ENCODE measurements at places on chromosomes 11 and 22.

DNA sequence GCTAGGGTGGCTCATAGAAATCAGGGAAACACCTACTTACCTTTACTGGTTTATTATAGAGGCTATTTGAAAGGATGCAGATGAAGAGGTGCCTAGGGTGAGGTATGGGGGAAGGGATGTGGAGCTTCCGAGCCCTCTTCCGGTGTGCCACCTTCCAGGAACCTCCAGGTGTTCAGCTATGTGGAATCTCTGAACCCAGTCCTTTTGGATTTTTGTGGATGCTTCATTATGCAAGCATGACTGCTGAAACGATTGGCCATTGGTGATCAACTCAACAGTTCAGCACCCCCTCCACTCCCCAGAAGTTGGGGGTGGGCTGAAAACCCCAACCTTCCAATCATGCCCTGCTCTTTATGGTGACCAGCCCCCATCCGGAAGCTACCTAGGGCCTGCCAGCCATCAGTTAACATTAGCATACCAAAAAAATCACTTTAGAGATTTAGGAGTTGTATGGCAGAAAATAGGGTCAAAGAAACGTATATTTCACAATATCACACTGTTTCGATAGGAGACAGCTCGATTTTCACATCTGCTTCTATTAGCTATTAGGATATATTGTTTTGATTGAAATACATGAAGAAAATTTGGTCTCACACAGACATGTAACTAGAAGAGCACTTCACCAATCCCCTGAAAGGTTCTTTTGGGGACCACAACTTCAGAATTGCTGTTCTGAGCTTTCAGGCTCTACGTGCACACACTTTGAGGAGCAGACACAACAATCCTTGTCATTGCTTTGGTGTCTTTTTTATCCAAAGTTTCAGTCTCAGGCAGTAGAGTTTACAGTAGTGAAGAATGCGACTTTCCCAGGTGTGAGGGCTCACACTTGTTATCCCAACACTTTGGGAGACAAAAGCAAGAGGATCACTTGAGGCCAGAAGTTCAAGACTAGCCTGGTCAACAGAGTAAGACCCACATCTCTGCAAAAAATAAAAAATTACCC, 3.3 kb upstream of the POLR2G start:
- no peak for DNase-seq

DNA sequence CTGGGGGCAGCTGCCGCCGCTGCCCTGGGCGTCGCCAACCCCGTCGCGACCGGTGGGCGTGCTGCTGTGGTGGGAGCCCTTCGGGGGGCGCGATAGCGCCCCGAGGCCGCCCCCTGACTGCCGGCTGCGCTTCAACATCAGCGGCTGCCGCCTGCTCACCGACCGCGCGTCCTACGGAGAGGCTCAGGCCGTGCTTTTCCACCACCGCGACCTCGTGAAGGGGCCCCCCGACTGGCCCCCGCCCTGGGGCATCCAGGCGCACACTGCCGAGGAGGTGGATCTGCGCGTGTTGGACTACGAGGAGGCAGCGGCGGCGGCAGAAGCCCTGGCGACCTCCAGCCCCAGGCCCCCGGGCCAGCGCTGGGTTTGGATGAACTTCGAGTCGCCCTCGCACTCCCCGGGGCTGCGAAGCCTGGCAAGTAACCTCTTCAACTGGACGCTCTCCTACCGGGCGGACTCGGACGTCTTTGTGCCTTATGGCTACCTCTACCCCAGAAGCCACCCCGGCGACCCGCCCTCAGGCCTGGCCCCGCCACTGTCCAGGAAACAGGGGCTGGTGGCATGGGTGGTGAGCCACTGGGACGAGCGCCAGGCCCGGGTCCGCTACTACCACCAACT, 1.0 kb downstream of the FUT4 start:
- DNase-seq = no peak

- DNase-seq = no peak
These were observed 120.8 kb upstream of the POU2AF2 start for GRCh38 chr11:111124724-111125123.

GRCh38 chr11:106208760-106209159, 131.3 kb downstream of the AASDHPPT start:
- no peak for DNase-seq

- DNase-seq = no peak
These were observed 59.4 kb downstream of the KDM2A start for GRCh38 chr11:67178421-67178820.

DNA sequence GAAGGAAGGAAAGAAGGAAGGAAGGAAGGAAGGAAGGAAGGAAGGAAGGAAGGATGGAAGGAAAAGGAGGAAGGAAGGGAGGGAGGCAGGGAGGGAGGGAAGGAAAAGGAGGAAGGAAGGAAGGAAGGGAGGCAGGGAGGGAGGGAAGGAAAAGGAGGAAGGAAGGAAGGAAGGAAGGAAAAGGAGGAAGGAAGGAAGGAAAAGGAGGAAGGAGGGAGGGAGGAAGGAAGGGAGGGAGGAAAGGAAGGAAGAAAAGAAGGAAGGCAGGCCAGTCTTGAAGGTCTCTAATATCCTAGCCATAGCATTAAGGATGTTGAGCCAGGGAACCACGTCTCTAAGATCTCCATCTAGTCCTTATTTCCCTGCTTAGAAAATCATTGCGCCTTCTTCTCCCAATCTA, 78.8 kb downstream of the TMPRSS5 start:
- no peak for DNase-seq

GRCh38 chr11:76600124-76600655, 70.4 kb downstream of the LRRC32 start:
- no peak for DNase-seq

GRCh38 chr11:69948256-69949141, 129.3 kb upstream of the FGF3 start:
- no peak for DNase-seq

DNA sequence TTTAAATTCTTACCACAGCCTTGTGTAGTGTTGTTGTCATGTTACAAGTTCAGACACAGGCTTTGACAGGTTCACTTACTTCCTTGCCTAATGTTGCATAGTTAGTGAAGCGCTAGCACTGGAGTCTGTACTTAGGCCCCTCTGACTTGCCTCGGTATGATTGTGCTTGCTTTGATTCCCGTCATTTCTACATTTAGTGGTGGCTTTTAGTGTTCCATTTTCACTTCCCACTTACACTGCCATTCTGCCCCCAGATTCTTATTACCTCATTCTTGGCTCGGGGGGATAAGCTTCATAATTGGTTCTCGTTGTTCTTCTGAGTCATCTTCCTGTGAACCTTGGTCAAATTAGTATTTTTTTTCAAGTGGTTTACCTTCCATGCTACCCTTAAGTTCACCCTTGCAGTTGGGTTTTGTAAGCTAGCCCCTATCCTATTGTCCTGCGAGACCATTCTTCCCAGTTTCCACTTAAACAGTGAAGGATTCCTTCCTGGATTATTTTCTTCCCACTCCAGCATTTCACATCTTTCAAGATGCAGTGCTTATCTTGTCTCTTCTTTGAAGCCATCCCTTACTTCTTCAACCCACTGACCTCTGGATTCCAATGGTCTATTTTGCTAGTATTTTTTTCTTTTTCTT, 68.7 kb downstream of the DDX10 start:
- DNase-seq = no peak

DNA sequence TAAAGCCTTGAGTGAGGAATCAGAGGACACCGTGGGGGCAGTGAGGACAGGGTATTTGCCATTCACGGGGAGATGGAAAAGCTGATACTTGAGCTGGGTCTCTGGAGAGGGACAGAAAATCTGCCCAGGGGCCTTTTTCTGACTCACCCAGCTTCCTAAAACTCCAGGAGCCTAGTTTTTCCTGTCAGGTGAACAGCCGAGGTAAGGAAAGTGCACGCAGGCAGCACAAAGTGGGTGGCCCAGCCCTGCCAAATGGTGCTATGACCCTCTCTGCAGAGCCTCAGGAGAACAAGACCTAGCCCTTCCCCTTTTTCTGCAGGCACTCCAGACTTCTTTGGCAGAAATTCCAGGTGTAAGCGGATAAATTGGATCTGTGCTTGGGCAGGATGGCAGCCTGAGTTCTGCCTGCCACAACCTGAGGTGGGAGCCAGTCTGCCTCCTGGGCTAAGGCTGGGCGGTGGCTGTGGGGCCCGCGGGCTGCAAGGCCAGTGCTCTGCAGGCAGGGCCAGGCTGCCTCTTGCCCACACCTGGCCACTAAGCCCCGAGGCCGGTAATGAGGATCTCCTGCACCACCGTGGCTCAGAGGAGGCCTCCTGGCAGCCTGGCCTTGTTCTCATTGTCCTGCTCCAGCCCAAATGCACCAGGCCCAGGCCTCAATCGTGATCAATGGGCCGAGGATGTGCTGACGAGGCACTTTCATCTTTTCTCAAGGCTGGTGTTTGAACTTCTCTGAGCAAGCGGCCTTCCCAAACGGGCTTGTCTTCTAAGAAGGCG, 72.9 kb upstream of the LMO1 start:
- no peak for DNase-seq

- DNase-seq = no peak
These were observed 12.9 kb downstream of the CWC15 start for GRCh38 chr11:94960488-94960887.

- DNase-seq = no peak
These were observed 14.3 kb downstream of the ADORA2A start for GRCh38 chr22:24441406-24442351.

DNA sequence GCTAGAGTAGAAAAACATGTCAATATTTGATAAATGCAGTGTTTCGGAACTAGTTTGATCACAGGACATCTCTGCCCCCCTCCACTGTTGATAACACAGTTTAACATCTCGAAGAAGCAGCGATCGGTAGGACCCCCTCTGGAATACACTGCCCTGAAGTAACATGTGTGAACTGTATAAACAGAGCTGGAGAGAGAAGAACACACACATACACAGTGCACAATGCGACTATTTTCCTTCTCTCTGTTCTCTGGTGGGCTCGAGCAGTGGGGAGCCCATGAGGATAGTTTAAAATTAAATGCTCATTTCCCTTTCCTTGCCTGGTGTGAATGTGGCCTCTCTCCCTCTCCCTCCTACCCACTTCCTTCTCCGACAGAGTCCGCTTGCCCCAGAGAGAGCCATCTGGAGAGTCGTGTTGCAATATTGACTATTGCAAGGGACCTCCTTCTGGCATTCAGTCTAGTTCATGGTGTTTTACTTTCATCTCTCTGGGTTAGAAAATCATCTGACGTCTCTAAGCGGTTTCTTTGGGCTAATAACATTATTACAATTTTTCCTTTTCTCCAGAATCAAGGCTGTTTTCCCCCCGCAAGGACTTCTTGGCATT, 51.6 kb upstream of the BARX2 start:
- peak; percentile 10 for DNase-seq

DNA sequence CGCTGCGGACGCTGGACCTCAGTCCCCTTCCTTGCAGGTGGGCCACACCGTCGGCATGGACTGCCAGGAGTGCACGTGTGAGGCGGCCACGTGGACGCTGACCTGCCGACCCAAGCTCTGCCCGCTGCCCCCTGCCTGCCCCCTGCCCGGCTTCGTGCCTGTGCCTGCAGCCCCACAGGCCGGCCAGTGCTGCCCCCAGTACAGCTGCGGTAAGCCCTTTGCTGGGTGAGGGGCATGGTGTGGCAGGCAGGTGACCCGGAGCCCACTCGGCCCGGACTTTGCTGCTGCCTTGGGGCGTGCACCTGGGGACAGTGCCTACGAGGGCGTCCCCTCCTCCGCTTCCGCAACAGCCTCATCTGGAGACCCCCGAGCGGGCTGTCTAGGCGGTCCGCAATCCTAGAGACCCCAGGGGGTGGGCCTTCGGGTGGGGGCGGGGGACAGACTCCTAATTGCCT, 25.4 kb upstream of the MUC5B start:
- no peak for DNase-seq

Data from AG09309 (cell line).